ENCODE measurements at places on chromosomes 4 and X.

- peak; percentile 10 for DNase-seq
These were observed at the start of gene RASSF6 for GRCh38 chr4:73620115-73620792. RASSF6 (minus strand) TSS chr4:73620436; CDS start chr4:73611795, 8,641 bp downstream.

- DNase-seq, result no peak
These were observed 62.7 kb upstream of the FAM47B start for GRCh38 chrX:34879886-34880285.

GRCh38 chrX:48589482-48590162 lies 7.7 kb upstream of the WDR13 start:
- no peak for DNase-seq

GRCh38 chrX:112889400-112889799 lies 48.8 kb upstream of the AMOT start:
- DNase-seq, result no peak

- no peak for DNase-seq
These were observed 95.4 kb upstream of the USP38 start for GRCh38 chr4:143089291-143089690.

- DNase-seq, result no peak
These were observed 186.7 kb downstream of the PALLD start for GRCh38 chr4:168683595-168683994.

DNA sequence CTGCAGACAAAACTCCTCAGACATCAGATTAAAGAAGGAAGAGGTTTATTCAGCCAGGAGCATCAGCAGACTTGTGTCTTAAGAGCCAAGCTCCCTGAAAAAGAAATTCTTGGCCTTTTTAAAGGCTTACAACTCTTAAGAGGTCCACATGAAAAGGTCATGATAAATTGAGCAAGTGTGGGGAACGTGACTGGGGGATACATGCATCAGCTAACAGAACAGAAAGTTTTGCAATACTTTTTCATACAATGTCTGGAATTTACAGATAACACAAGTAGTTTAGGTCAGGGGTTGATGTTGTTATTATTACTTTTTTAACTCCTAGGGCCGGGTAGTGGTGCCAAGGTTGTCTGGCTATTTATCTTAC lies 55.6 kb upstream of the RBMX start:
- no peak for DNase-seq

DNA sequence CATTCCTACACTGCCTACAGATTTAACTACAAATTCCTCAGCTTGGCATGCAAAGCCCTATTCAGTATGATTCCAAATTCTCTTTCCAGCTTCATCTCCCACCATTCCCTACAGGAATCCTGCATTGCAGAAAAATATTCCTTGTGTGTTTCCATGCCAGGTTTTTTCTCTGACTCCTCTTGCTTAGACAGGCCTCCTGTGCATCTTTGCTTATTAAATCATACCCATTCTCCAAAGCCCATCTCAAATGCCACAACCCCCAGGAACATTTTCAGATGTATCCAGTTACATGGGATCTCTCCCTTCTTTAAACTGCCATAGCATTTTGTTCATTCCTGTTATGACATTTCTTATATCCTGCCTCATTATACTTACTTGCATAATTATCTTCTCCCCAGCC lies 106.4 kb upstream of the GRIA3 start:
- no peak for DNase-seq

DNA sequence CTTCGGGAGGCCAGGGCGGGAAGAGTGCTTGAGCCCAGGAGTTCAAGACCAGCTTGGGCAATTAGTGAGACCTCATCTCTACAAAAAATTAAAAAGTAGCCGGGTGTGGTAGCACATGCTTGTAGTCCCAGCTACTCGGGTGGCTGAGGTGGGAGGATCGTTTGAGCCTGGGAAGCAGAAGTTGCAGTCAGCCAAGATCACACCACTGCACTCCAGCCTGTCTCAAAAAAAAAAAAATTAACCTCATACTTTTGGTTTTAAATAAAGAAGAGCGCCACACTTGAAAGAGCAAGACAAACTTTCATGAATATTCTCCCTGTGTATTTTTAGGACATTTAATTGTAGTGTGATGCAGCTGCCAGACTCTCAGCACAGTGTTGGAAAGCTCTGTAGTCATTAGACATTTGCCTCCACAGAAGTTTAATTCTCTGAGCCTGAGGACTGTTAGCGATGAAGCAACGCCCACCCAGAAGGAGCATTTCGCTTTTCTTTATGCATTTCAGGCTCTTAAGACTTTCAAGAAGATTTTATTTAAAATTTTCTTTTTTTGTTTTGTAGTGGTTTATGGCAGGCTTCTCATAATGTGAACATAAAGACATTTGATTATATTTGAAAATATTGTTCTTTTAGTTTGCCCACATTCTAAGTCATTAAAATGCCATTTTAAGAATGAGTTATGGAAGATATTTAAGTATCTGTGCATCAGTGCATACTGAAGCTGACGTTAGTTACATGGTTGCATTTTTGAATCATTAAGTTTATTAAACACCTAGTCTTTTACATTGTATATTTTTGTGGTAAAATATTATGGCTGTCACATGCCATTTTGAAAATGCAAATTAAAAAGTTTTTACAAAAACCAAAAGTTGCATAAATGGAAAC lies 45.8 kb downstream of the DCLK2 start:
- no peak for DNase-seq

DNA sequence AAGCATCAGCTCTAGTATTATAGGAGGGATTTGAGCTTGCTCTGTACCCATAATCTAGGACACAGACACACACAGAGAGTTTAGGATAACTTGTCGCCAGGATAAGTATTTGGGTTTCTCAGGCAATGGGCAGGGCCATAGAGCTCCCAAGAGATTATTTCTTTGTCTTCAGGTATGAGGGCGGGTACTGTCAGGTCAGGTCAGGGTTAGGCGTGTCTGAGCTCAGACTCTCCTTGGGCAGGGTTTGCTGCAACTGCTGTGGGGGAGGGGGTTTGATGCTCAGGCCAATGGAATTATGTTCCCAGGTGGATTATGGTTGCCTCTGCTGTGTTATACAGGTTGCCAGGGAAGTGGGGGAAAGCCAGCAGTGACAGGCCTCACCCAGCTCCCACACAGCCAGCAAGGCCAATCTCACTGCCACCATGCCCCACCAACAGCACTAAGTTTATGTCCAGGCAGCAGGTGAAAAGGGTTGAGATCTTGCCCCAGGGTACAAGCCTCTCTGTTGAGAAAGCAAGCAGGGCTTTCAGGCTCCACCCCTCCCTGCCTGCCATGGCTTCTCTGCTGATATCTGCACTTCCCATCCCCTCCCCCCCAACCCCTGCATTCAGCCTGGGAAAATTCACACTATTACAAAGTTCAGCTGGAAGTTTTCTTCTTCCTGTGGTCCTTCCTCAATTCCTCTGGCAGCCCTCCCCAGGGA lies 101.3 kb downstream of the RRAGB start:
- no peak for DNase-seq

DNA sequence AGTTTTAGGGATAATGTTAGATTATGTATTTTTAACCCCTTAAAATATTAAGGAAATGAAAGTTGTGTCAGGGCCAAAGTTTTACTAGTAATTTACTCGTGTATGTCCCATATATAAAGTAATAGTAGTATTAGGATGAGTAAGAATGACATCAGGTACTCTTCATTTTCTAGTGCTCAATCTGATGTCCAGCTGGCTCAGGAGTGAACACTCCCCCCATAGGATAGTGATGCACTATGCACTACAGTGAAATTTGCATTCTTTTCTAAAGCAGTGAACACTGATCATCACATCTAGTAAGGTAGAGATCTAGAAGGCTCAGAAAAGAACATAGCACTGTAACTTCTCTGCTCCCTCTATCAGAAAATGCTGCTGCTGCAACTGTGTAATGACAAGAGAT lies 409.7 kb downstream of the GLUD2 start:
- DNase-seq, result no peak

DNA sequence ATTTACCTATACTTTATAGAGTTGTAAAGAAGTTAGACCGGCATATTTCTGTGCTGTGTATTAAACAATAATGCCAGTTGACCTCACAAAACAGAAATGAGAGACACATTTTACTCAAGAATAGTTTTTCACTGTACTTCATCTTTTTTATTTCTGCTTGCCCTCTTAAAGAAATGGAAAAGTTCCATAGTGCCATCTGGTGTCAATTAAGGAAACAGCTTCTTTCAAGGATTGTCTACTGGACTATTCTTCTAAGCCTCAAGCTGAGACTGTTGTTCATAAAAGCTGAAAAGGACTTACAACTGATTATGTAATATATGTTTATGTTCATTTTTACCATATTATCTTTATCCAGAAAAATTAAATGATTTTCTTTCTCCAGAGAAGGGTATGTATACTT lies 1523.7 kb downstream of the ARAP2 start:
- DNase-seq, result peak; percentile 5

DNA sequence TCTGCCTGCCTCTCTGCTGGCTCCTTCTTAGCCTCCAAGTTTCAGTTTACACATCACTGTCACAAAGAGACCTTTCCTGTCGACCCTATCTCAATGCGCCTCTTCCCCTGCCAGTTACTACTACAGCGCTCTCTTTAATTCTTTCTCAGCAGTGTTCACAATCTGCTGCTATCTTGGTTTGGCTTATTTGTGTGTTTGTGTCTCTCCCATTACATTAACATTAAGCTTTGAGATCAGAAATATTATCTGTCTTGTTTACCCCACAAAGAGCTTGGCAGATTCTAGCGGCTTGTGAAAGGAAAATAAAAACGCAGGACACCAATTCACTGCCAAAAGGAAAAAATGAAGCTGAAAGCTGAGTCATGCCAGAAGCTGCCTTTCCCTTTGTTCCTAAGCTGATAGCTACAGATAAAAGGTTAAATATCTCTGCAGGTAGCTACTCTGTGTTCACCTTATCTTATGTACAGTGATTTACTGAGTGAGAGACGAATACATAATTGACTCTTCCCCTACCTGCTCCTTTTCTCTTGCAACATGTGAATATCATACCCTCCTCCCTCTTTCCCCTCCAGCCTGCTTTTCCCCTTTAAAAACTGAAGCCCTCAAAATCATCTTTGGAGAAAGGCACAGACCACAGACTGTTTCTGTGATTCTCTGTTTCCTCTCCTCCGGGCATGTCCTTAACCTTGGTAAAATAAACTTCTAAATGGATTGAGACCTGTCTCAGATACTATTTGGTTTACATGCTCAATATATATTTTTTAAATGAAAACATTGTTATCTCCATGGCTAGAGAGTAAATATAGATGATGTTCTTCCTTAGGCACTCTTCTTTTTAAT lies 19.3 kb upstream of the SLC9A7 start:
- no peak for DNase-seq

GRCh38 chrX:124634363-124634762 lies 288.0 kb downstream of the SH2D1A start:
- DNase-seq, result no peak

DNA sequence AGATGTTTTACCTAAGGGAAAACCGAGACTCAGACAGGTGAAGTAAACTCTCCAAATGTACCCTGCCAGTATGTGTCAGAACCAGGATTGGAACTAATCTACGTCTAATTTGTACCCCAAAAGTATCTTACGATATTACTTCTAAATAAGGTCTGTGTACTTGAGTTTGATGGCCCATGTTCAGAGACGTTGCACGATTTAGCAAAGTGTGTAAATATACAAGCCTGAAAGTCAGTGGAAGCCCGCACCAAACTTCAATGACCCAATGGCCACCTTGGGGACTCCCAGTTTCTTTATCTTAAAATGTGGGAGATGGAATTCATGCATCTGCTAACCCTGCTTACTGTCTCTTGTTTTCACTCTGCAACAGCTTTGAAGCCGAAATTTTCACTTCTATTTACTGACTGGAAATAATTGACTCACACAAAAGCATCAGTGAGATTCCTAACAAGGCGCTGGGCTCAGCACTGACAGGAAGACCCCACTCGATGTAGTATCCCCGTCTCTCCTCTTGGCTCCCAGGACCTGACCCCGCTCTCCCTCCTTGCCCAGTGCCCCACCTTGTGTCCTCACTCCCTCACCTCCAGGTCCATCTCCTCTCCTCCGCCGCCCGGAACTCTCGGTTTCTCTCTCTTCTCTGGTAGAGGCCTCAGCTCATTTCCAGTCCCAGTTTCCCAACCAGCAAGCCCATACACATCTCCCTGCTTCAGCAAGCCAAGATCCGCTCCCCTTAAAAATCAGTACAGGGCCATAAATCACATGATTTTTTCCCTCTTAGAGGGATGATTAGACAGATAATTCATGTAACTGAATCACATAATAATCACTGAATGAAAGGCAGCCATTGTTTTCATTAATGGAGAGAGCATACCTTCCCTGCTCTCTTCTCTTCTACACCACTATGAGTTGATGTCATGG lies 42.8 kb downstream of the ENPP6 start:
- no peak for DNase-seq

DNA sequence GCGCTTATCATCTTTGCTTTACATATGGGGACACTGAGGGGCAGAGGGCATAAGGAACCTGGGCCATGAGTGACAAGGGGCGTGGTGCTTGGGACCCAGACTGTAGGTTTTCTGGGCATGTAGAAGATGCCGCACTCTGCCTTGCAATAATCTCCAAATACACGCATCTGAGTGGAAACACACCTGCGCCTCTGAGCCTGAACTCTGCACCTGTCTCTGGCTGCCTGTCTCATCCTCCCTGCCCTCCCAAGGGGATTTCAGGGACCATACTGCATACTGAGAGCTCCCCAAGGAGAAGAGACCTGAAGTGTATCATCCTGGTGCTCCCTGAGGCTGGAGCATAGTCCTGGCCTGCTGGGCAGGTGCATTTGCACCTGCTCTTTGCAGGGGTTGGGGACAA lies 34.7 kb upstream of the ASMTL start:
- DNase-seq, result no peak

DNA sequence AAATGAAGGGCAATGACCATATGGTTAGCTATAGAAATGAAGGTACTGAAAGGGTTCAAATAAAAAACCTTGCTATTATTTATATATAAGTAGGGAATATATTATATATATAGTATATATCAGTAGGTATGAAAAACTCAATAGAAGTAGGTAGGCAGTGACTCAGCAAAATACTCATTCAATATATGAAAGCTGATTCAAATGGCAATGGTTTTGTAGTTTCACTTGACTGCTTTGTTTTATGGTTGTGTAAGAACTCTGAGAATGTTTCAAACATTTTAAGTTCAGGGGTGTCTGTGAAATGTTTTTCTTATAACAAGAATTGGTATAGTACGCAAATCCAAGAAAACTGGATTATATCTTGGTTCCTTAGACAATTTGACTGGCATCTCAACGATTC lies 4.1 kb downstream of the ZNF280C start:
- DNase-seq, result peak; percentile 44

DNA sequence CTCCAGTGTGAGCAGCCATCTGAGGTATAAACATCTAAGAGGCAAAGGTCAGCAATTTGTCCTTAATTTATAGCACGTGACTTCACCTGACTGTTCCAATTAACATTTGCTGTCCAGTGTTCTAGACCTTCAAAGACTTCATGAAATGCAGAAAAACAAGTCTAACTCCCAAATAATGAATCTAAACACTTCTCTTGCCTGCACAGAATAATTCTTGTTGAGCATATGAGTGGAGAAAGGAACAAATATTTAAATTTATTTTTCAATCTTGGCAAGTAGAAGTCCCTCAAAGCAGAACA lies 12.0 kb downstream of the RFC1 start:
- DNase-seq, result no peak

DNA sequence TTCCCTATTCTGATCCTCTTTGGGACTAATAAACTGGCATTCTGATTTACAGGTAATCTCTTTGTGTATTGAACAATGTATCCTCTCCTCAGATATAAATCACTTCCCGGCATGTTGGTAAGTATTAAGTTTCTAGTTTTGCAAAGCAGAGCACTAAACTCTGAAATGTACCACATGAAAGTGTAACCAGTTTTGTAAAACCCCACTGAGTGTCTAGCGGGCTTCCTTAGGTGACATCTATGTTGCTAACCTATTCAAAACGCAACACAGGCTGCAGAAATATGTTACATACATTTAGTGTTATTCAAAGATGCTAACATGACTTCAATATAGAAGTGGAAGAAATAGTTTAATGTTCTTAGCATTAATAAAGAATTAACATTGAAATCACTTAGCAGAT lies 25.2 kb downstream of the DNAJB14 start:
- DNase-seq, result peak; percentile 41
